Frontal cortex (tissue), 4 donors: ENCODE measurements at places on chromosomes 5 and 9.

DNA sequence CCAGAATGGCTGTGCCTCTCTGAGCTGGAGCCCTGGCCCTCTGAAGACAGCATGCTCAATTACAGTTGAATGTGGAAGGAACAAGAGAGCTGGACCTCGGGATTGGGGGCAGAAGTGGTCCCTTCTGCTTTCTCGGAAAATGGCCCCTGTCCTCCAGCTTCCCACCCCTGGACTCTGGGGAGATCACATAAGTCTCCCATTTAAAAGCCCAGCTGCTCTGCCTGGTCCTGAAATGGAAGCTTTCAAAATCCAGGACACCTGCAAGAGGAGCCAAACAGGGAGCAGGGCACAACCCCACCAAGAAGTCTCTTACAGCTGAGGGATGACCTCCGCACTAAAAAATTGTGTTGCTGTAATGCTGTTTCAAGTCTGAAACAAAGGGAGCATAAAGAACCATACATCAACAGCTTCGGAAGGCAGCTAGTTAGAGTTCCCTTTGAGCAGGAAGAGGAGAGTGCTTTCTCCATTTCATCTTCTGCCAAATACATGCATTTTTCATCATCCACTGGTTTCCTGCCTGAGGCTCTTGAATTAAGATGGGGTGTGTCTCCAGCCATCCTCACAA lies 48.2 kb downstream of the TGFBI start:
- DNase-seq = no peak

DNA sequence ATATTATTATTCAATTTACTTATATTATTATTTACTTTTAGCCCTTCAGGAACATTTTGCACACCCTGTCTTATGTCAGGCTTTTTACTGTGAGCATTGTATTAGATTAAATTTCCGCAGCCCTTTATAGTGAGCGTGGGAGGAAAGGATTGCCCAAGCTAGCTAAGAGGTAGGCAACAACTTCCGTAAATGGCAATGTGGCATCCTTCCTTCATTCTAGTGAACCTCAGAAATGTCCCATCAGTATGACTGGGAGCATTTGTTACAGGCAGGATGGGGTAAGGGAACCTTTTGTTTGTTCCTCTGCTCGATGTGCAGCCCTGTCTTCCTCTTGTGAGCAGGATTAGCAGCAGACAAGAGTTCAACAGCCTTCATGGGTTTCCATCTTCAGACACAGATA lies 6.2 kb upstream of the CD180 start:
- no peak for DNase-seq

- no peak for DNase-seq
Observed at GRCh38 chr5:115873392-115873791, 31.7 kb downstream of the AP3S1 start.

GRCh38 chr5:119393201-119393691 lies 37.4 kb downstream of the TNFAIP8 start:
- DNase-seq = no peak

DNA sequence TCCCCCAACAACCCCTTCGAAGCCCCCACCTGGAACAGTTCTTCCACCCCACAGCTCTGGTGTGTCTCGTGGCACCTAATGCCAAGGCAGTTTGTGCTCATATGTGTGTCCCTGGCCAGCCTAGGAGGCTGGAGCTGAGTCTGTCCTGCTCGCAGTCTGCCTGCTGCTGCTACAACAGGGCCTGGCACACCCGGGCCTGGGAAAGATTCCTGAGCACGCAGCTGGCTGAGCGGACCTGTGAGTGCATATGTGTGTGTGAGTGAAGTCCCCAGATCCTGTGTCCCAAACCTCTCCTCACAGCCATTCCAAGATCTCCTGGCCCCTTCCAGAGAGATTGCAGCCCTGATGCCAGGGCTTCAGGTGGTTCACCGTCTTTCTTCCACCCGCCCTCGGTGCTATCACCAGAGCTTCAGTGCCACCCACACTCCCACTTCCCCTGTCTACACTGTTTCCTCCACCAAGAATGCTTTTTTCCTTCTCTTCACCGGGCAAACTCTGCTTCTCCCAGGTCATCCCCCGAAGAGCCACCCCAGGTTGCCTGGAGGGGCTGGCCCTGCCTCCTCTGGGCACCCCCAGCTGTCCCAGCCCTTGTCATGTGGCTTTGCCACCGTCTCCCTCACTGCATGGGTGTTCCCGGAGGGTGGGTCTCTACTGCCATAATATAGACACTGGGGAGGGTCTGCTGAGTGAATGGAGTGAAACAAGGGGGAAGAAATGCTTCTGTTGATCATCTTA lies 28.4 kb downstream of the LMX1B start:
- DNase-seq = no peak

DNA sequence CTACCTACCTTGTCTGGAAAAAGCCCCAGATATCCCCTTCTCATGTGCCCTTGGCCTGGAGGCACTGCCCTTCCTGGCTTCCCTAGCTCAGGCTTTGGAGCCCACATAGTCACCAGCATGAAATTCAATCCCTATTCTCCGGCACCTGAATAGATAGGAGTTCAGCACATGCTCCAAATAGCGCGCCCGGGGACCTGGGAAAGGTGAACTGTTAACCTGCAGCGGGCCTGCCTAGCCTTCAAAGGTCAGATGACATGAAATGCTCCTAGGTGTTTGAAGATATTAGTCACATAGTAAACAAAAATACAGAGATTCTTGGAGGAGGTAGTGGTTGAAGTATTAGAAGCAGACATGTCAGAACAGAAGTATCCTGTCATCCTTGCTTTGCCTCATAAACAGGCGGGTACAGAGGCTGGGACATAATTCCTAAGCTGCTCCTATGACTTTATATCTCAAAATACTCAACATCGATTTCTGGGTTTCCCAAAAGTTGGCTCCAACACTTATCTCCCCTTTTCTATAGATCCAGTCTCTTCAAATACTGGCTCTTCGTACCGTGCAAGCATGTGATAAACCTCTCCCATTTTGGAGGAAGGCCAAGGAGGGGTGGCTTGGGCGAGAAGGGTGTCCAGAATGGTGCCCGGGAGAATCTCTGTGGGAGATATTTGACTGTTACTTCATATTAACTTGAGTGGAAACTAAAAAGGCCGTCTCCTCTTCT lies 88.0 kb upstream of the ANKH start:
- DNase-seq = no peak

- no peak for DNase-seq
Observed at GRCh38 chr5:151141535-151141934, 16.0 kb downstream of the ANXA6 start.

- no peak for DNase-seq
Observed at GRCh38 chr5:168897387-168898122, 318.4 kb upstream of the PANK3 start.

GRCh38 chr5:102792705-102793104 lies 37.6 kb downstream of the PAM start:
- no peak for DNase-seq

- DNase-seq = no peak
Observed at GRCh38 chr5:79021753-79022152, 36.6 kb upstream of the ARSB start.

- no peak for DNase-seq
Observed at GRCh38 chr9:119941091-119941490, 571.9 kb upstream of the BRINP1 start.

DNA sequence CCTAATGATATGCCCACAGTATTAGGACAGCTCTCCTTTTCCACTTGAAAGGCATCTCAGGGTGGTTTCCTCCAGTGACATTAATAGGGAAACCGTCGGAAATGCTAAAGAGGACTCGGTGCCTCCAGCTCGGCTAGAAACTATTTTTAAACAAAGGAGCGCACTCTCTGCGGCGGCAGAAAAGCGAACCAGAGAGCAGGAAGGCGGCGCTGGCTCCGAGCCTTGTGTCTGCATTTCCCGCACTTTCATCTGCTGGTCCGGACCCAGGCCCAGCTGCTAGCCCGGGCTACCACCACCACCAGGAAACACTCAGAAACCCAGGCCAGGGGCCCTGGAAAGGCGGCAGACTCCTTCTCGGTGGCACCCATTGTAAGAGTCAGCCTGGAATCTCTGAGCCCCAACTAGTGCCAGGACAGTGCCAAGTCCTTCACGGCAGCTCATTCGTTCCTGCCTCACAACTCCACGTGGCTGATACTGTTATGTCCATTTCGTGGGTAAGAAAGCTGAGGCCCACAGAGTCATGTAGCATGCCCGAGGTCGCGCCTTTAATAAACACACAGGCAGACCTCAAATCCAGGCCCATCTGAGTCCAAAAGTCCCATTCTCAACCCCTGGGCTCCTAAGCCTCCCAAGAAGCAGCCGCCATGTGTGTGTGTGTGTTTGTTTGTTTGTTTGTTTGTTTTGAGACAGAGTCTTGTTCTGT lies 73.9 kb downstream of the VAV2 start:
- no peak for DNase-seq

DNA sequence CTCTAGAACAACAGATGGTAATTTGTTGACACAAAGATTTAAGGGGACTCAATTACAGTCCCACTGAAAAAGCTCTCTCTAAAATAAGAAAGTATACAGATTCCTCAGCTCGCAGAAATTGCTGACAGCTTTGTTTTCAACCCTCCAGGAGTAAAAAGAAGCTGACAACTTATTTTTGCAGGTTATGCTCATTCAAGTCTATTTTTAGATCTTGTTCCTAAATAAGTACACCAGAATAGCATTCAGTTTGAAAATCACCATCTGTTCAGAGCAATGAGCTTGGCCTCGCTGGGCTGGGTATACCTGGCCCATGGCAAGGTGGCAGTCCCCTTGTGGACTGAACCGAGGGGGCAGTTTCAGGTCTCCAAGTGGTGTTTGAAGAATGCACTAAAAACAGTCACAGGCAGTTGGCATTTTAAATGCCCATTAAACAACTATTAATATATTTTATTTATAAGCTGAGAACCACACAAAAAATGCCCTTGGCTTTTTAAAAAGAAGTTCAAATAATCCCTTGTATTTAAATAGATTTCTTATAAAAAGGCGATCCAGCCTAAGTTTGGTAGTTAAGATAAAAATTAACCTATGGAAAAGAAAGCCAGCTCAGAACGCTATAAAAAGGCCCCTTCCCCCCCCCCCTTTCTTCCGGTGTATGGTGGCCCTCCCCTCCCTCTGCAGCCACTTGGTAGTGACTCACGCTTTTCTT lies 169.2 kb downstream of the AUH start:
- DNase-seq = peak; percentile 29
